Posterior vena cava (tissue), 2 donors: ENCODE measurements at places on chromosomes 5 and 9. TPM values are rescaled to one million over a fixed set of nuclear protein-coding genes. Genes with fewer than 3 reads are reported as not detected.
A peak's percentile ranks its signal among the peaks of the same experiment; 100 is the strongest.

- peak; percentile 76 for DNase-seq
Observed at GRCh38 chr9:470552-471194, 256.0 kb downstream of the DOCK8 start.

GRCh38 chr5:133469846-133470245, 142.5 kb downstream of the FSTL4 start:
- no peak for DNase-seq

- no peak for DNase-seq
Observed at GRCh38 chr5:160054831-160055230, 45.9 kb downstream of the TTC1 start.

- no peak for DNase-seq
Observed at GRCh38 chr9:13088720-13089427, 190.6 kb downstream of the MPDZ start.

DNA sequence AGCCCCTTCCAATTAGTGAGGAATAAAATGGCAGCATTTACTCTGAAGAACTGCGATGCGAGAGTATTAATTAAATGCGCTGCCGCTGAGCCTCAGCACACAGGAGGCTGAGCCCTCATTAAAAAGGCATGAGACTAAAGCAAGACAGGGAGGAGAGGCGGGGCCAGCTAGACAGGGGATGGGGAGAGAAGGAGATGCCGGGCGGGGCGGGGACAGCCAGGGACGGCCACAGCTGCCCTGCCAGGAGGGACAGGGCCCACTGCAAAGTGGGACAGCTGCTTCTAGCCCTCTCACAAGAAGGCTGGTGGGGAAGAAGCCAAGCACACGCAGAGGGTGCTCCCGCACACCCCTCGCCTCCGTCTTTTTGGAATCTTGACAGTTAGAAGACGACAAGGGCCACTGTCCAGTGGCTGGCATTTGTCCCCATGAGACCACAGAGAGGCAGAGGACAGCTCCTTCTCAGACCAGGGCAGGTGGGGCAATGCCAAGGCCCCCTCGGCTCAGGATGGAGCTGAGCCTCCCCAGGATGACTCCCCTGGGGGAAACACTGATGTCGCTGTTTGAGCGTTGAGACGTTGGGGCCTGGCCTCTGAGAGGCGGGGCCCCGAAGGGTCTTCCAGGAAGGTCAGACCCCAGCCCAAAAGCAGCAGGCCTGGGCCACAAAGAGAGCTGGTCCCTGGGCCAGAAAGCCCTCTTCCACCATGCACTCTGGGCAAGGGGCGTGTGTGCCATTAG, 26.9 kb downstream of the ADAMTS2 start:
- peak; percentile 78 for DNase-seq

GRCh38 chr9:18997151-18997550, 35.9 kb downstream of the SAXO1 start:
- no peak for DNase-seq

GRCh38 chr5:162497455-162497854, 429.9 kb downstream of the GABRG2 start:
- no peak for DNase-seq

DNA sequence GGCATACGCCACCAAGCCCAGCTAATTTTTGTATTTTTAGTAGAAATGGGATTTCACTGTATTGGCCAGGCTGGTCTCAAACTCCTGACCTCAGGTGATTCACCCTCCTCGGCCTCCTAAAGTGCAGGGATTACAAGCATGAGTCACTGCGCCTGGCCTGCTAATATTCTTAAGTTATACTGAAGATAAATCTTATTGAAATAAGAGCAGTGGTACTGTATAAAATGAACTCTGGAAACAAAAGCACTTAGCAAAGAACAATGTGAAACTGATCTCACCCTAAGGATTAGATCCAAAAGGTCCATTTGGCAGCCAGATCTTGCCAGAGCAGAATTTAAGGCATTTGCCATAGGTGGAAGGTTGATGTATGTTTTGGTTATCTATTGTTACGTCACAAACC, 27.1 kb downstream of the CYSTM1 start:
- DNase-seq = no peak

DNA sequence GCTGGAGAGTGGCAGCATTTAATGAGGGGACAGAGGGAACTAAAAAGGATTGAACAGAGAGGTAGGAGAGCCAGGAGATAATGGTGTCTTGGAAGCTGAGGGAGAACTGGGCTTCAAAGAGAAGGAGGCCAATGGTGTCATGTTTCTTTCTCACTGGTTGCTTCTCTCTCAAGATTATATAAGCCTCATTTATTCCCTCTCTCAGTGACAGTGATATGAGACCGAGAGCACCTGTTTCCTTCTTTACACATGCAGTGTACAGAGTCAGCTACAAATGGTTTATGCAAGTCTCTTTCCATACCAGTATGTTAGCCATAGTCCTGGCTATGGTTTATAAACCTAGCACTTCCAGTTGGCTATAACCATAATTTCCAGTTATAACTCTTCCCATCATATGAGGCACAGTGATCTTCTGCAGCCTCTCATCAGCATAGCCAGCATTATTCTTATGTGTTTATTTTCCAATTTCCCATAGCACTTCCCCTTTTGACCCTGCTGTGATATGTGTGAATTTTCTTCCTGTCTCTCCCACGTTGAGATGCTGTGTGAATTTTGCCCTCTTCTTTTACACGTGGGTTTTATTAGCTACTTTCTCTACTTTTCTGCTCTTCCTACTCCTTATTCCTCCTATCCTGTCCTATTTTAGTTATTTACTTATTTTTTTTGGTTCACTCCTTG, 71.2 kb downstream of the UNC13B start:
- no peak for DNase-seq

DNA sequence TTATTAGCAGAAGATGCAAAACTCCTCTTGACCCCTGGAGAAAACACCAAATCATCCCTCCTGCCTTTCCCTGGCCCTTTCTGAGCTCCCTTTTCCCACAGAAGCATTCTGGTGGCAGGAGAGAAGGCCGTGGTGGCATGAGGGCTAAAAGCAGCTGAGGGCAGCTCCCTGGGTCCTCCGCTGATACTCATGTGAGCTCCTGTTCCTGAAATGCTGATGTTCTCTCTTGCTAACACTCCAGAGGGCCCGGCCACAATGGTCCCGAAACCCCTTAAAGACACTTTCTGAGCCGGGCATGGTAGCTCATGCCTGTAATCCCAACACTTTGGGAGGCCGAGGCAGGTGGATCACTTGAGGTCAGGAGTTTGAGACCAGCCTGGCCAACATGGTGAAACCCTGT, 183.1 kb downstream of the HSPA4 start:
- no peak for DNase-seq

GRCh38 chr5:145965804-145966203, 29.4 kb downstream of the SH3RF2 start:
- DNase-seq = no peak

- DNase-seq = peak; percentile 83
Observed at GRCh38 chr5:41835645-41836044, 34.6 kb downstream of the OXCT1 start.

GRCh38 chr5:92711956-92712355, 869.1 kb downstream of the NR2F1-AS1 start:
- DNase-seq = no peak

DNA sequence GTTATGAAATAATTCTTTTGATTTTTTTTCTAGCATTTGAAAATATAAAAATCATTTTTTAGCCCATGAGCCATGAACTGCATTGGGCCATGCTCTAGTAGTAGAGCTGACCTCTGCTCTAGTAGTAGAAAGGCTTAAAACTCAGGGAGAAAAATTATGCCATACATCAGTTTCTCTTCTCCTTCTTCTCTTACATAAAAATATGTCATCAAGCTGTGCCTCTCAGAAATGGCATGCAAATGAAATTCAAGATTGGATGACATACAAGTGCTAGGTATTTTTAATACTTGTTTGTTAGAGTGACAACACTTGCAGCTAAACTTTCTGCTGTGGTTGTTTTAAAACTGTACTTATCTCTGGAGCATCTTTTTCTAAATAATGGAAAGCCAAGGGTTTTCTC, 42.1 kb upstream of the TMOD1 start:
- no peak for DNase-seq

GRCh38 chr9:84793251-84793650, 123.7 kb downstream of the NTRK2 start:
- DNase-seq = no peak

DNA sequence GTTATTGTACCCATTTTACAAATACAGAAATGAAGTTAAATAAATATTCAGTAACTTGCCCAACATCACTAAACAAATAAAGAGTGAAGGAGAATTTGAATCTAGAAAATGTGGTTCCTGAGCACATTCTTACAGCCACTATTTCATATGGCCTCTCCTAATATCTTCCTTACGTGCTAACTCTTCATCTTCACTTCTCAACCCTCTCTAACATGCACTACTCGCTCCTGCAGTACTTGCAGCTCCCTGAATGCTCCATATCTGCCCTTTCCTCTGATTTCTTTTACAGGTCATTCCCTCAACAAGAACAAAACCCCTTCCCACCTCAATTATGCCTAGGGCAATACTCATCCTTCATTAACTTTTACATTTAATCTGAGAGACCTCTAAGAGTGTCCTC, 711.5 kb downstream of the CETN3 start:
- DNase-seq = no peak

GRCh38 chr9:133640160-133640559, 4.0 kb downstream of the DBH start:
- DNase-seq = no peak

- DNase-seq = no peak
Observed at GRCh38 chr5:96509316-96509715, 76.3 kb upstream of the PCSK1 start.

The IL9 gene
- total RNA-seq = not detected

The DNLZ gene
- total RNA-seq = 23.6 TPM

The CCDC127 gene
- total RNA-seq = 5.8 TPM

The HEMGN gene
- 0.83 TPM for total RNA-seq

The HAVCR2 gene
- 16.1 TPM for total RNA-seq

The STING1 gene
- total RNA-seq = 101 TPM

The PRRC1 gene
- 49.0 TPM for total RNA-seq

The SLC34A3 gene
- total RNA-seq = not detected
